Right atrium auricular region (tissue), 2 donors: ENCODE measurements at places on chromosomes 6 and 20.

- no peak for DNase-seq
These were observed 7.9 kb upstream of the ABHD12 start for GRCh38 chr20:25398376-25399036.

DNA sequence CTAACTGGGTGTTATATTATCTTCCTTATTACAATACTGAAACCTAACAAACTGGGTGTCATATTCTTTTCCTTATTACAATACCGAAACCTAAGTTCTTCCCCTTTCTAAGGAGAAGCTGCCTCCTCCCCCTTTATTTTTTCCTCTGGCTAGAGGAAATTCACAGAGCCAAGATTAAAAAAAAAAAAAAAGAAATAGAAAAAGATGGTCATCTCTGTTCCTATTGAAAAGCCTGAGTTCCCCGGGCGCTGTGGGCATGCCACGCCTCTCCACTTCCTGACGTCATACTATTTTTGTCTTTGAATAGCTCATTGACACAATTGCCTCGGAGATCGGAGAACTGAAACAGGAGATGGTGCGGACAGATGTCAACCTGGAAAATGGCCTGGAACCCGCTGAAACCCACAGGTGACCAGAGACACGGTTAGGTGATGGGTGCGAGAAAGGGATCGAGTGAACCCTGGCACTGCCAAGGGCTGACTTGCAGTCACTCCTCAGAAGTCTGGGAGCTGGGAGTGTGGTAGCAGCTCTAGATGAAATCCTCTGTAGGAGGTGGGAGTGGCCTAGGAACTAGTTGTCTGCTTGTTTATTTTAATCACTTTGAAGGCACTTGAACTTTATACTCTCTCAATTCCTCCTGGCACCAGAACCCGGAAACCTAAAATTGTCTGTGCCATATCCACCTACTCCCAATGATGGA, 82.2 kb upstream of the NAA20 start:
- peak; percentile 88 for DNase-seq

GRCh38 chr6:5997420-5997987, 9.2 kb downstream of the NRN1 start:
- no peak for DNase-seq

GRCh38 chr20:1301031-1301529, 27.9 kb downstream of the SDCBP2 start:
- no peak for DNase-seq

DNA sequence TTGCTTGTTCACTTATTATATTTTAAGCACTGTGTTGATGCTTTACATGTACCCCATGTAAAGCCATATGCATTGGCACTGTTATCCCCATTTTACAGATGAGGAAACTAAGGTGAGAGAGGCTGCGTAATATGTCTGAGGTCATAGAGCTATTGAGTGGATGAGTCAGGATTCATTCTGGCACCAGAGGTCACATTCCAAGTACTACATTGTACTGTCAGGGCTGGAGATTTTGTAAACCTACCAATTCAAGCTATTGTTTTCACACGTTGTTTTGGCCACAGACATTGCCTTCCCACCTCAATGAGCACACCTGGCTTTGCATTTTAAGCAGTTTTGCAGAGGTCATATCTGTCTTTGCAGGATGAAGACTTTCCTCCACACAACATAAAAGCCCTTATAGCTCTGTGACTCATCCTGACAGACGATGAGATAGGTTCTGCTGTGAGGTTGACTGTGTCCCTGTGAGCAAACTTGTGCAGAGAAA, 33.2 kb downstream of the ANKS1A start:
- no peak for DNase-seq

DNA sequence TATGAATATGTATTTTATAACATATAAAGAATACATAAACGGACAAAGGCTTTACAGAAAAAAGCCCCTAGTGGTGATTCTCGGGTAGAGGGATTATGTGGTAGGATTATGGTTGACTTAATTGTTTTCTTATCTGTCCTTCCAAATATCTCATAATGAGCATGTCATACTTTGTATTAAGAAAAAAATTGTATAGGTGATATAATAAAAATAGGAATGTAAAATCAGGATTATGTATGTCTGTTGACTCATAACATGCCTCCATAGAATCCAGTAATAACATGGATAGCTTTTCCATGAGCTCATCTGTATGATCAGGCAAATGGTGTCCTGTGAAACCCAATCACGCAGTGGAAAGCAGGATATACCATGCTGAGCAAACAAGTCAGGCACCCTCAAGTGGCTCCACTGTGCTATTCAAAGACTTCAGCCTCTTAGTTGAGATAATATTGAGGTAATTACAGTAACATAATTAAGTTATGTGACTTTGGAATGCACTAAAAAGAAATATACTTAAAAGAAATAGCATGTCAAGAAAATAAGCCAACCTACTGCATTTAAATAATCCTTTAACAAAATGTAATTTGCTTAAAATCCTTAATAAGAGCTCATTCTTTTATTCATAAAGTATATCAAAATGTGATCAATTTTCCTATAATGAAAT, 39.6 kb upstream of the PRELID3B start:
- no peak for DNase-seq

- no peak for DNase-seq
These were observed 43.9 kb upstream of the GJE1 start for GRCh38 chr6:142088858-142089216.

- no peak for DNase-seq
These were observed 52.9 kb downstream of the UBR2 start for GRCh38 chr6:42616716-42617115.

DNA sequence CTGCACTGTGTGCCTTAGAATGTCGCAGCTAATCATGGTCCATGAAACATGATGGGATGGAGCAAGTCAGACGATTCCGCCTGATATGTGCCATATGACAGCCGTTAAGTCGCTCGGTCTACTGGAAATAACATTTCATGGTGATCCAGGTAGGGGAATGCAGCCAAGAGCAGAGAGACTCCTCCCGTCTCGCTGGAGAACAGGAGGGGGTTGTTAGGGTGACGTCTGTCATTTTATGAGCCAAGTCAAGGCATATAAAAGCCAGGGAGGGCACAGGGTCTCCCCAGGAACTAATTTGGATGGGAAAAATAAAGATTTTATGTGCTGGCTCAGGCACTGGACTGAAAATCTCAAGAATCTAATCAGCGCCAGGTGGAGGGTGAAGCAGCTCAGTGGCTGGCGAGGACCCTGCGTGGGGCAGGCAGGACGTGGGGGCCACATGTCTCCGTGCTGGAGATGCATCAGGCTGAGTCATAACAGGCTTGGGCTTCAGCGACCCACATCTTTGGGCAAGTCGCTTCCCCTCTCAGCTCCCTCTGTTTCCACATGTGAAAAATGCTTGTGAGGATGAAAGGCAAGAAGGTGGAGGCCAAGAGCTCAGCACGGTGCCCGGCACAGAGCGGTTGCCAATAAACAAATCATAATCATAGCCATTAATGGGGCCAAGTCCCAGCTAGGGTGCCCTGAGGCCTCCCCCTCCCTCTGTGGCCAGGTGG, 234.6 kb downstream of the ANKRD60 start:
- no peak for DNase-seq

GRCh38 chr6:167107787-167108186, 15.1 kb upstream of the CCR6 start:
- no peak for DNase-seq

DNA sequence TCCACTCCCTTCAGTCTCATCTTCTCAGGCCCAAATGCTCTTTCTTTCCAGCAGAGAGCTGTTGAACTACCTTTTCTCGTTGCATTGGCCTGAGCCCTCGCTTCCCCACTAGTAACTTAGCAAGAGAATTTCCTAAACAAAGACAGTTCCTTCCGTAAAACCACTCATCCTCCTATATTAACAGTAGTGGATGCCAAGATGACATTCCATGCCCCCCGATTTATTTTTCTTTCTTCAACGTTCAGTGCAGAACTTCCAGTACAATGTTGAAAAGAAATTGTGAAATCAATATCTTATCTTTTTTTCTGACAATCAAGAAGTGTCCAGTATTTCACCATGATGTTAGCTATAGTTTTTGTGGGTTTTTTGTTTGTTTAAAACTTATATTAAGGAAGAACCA, 45.8 kb downstream of the SOX4 start:
- no peak for DNase-seq

- no peak for DNase-seq
These were observed 151.9 kb upstream of the COL21A1 start for GRCh38 chr6:56399250-56399671.

DNA sequence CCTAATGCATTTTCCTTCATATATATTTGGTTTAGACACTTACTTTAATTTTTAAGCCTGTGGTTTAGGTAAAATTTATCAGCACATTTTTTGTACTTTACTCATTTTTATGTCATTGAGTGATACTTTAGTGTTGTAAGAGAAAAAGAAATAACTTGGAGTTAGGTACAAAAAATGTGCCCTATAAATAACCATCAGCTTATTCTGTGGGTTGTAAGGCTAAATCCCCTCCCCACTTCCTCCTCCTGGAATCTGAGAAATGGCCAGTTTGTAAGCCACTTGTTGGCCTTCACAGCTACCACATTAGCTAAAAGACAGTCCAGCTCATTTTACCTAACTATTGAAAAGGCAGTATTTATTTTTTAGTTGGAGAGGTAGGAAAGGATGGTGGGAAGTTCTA, 576.3 kb downstream of the PKHD1 start:
- no peak for DNase-seq

DNA sequence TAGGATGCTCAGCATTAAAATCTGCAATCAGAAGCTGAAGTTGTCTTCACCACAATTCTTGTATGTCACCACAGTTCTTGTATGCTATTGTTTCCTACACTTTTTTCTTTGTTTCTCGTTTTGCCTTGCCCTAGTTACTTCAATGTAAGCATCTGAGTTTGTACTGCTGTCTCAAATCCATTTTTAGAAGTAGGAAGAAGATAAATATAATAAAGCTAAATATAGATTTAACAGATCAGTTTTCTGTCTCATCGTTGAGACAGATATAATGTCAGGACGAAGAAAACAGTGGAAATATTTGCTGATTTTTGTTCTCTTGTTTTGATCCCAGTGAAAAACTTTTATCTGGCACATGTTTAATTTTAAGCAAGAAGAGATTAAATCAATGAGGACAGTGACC, 318.0 kb downstream of the QKI start:
- DNase-seq, result no peak

GRCh38 chr20:2606507-2607006, 45.9 kb upstream of the NOP56 start:
- no peak for DNase-seq

- DNase-seq, result no peak
These were observed 31.1 kb upstream of the F13A1 start for GRCh38 chr6:6351511-6352025.

DNA sequence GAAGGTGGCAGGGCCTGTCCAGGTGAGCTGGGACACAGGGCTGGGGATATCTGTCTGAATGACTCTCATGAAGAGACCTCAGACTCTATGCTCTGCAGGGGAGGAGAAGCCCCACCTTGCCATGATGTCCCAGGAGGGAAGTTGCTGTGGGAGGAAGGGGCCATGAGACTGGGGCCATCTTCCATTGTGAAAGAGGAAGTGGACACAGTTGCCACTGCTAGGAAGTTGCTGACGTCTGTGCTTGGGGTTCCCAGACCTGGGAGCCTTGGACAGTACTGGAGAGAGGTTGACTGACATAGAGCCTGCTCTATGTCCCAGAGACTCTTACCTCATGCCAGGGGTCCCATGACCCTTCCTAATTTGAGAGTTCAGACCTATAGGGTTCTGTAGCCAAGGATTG, 24.5 kb downstream of the SIRPB1 start:
- no peak for DNase-seq

DNA sequence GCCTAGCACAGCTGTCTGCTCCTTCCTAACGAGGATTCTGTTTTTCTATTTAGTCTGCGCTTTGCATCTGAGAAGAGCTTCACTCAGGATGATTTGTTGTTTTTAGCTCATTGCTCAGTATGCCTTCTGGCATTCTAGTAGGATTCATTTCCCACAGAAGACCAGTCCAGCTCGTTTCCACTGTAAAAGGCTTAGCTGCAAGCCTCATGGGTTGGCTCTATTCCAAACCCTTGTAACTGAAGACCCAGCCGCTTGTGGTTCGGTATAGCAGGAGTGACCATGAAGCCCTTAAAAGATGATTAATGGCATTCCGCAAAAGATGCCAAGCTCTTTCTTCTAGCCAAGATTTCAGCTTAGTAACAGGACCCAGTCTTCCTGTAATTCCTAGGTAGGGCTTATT, 7.2 kb downstream of the ADGRF1 start:
- no peak for DNase-seq

GRCh38 chr6:146984251-146984924, 219.8 kb upstream of the STXBP5 start:
- no peak for DNase-seq

DNA sequence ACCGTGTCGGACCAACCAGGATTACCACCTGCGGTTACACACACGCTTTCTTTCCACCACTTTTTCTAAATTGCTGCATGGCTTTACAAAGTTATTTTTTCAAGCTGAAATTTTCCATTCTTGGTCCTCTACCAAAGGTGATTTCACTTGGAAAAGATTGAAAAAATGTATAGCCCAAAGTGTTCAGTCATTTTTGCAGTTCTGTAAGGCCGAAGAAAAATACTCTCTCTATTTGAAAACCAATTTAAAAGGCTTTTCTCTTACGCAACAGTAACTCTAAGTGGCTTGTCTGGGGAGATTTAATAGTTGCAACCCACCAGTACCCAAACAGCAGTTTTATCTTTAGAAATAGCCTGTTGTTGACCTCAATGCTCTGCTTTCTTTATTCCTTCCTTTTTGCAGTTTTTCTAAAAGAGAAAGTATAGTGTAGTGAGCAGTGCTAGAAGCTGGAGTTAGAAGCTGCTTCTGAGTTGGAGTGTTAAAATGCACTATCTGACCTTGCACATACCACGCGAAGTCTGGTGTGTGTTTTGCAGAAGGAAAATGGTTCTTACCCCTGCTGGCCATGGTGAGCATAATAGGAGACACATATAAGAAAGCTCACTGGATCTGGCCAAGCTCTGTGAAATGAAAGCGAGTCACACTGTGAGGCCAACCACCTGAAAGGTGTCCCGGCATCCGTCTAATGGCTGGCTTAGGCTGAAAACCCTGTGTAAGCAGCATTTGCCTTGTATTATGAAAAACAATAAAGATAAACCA, 271.6 kb upstream of the PRND start:
- DNase-seq, result no peak

DNA sequence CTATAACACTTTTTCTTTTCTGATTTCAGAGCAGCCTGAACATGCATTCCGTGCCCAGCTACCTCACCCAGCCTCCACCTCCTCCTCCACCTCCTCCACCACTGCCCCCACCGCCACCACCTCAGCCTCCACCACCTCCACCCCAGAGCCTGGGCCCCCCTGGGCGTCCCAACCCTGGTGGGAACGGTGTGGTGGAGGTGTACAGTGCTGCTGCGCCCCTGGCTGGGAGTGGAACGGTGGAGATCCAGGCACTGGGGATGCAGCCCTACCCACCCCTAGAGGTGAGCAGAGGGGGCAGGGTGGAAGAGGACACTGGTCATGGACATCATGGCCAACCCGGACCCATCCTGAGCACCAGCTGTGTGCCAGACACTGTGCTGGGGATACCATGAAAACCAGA, 21.3 kb downstream of the ZNF341 start:
- no peak for DNase-seq

DNA sequence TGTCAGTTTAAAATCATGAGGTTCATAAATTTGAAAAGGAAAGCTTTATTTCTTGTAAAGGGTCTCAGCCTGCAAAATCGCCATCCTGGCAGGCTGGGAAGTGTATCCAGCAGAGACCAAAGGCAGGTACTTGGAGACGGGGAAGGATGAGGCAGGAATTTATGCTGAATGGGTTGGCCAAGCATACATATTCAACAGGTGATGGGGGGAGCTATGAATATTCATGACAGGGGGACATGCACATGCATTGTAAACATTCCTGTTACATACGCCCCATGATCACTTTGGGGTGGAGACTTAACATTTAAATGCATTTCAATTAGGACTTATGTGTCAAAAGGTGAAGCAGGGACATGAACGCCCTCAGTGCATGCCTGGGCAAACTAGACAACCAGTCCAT, 9.8 kb upstream of the SLC22A1 start:
- DNase-seq, result no peak

- DNase-seq, result no peak
These were observed 163.7 kb downstream of the DTNBP1 start for GRCh38 chr6:15499125-15499524.
